ENCODE measurements at places on chromosomes 7 and 10.

GRCh38 chr7:105664816-105665525, 83.7 kb upstream of the EFCAB10 start:
- DNase-seq = no peak

- no peak for DNase-seq
Observed at GRCh38 chr7:85103962-85104361, 82.9 kb downstream of the SEMA3D start.

- DNase-seq = no peak
Observed at GRCh38 chr10:43167498-43167889, 29.2 kb downstream of the CSGALNACT2 start.

GRCh38 chr7:327233-327931, 37.4 kb downstream of the FOXL3 start:
- DNase-seq = no peak

DNA sequence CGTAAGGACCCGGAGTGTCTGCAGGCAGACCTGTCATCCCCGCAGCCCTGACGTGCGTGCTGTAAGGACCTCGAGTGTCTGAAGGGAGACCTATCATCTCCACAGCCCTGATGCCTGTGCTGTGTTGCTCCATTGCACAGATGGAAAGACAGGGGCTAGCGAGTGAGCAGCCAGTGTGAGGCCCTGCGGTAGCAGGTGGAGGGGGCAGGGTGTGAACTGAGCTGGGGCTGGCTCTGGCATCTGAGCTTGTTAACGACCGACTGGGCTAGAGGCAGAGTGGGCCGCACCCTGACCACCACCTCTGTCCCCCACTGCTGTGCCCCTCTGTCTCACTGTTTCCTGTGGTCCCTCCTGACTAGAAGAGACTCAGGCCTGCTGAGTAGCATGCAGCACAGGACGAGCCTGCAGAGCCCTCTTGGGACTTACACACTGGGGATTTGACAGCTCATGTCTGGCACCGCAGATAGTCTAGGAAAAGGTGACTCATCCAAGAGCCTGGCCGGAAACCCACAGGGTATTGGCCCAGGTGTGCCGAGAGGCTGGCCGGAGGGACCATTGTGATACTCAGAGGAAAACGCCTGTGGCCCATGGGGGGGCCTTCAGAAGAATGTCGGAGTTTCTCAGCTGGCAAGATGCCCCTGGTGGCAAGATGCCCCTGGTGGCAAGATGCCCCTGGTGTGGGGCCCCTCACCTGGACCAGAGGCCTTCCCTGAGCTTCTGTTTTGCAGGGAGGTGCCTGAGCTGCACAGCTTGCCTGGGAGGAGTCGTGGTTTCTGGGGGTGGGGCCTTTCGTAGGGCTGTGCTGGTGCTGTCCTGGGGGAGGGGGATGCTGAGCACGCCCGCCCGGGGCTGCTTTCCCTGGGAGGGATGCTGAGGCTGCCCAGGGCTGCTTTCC, 34.3 kb downstream of the INPP5A start:
- DNase-seq = no peak

DNA sequence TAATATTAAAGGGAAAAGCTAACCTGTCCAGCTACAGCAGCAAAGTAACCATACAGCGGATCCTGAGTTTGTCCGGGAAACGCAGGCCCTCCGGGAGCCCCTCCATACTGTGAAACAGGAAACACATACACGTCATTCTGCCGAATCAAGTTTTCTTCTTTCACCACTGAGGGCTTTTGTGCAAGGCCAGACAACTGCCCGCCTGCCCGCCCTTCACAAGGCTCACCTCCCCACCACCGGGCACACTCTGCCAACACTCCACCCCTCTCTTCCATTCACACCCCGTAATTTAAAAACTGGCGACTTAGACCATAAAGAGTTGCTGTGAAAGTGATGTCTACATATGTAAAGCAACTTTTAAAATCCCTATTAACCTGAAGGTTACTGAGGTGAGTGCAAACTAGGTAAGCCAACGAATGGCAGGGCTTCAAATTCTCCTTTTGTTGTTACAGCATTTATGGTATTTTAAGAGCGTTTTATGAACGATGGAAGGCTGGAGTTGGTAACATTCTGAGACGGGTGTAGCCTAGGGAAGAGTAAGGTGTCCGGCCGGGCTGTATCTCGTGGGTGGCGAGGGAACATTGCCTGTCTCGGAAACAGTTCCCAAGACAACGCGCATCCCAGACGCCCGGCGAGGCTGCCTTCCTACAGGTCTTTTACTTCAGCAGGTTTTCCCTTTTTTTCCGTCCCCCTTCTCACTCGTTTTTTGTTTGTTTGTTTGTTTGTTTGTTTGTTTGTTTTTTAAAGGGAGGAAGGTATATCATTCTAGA, 817 bp downstream of the SRI start:
- DNase-seq = peak; percentile 55

- DNase-seq = no peak
Observed at GRCh38 chr10:130301021-130301892, 165.1 kb downstream of the GLRX3 start.

GRCh38 chr7:44887293-44887692, 2.0 kb upstream of the PURB start:
- no peak for DNase-seq

- DNase-seq = no peak
Observed at GRCh38 chr10:43667317-43667731, 18.6 kb upstream of the ZNF32 start.

- DNase-seq = no peak
Observed at GRCh38 chr7:151416112-151416940, 6.5 kb upstream of the WDR86 start.

GRCh38 chr10:103493916-103494877, 692 bp downstream of the NEURL1 start:
- peak; percentile 68 for DNase-seq

GRCh38 chr7:1032536-1033181, 11.7 kb upstream of the GPR146 start:
- DNase-seq = no peak

GRCh38 chr10:124007102-124007772, 86.2 kb downstream of the CHST15 start:
- no peak for DNase-seq

- no peak for DNase-seq
Observed at GRCh38 chr7:10734595-10734994, 239.1 kb upstream of the PHF14 start.

DNA sequence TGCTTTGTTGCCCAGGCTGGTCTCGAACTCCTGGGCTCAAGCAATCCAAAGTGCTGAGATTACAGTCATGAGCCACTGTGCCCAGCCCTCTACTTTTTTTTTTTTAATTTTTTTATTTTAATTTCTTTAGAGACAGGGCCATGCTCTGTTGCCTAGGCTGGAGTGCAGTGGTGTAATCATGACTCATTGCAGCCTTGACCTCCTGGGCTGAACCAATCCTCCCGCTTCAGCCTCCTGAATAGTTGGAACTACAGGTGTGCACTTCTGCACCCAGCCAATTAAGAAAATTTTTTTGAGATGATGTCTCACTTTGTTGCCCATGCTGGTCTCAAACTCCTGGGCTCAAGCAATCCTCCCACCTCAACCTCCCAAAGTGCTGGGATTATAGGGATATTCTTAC, 528.6 kb downstream of the GATA3 start:
- no peak for DNase-seq

DNA sequence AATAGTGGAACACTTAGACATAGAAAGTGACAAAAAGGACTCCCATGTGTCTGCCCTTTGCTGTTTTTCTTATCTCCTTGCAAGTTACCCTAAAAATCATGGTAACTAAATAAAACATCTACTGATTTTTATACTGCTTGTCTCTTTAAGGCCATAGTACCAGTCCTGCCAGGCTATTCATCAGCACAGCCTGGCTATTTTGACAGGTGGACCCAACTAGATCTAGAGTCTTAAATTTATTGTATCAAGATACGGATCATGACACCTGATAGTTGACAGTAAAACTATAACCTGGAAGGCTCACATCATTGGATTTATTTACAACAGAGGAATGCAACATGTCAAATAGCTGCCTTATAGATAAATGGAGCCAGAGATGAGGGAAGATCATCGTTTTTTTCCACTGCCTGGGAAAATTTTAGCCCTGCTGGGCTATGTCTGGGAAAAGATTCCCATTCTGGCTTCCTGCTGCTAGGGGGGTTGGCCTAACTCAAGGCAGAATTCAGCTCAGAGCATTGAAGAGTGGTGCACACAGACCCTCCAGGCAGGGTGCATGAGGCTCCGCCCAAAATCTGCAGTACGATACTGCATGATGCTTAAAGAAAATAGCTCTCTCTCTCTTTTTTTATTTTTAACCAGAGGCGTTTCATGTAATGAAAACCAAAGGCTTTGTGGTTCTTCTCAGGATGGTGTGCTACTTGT, 292.0 kb upstream of the FZD8 start:
- DNase-seq = no peak

Measured in cerebellum (tissue), 4 donors.